ENCODE measurements at places on chromosomes 4 and X.

GRCh38 chr4:124090021-124090420 is 622.5 kb downstream of the ANKRD50 start:
- no peak for DNase-seq

GRCh38 chr4:65393078-65393477 is 277.2 kb downstream of the EPHA5 start:
- DNase-seq: no peak

GRCh38 chr4:111955001-111955400 is 190.3 kb upstream of the FAM241A start:
- DNase-seq: no peak

DNA sequence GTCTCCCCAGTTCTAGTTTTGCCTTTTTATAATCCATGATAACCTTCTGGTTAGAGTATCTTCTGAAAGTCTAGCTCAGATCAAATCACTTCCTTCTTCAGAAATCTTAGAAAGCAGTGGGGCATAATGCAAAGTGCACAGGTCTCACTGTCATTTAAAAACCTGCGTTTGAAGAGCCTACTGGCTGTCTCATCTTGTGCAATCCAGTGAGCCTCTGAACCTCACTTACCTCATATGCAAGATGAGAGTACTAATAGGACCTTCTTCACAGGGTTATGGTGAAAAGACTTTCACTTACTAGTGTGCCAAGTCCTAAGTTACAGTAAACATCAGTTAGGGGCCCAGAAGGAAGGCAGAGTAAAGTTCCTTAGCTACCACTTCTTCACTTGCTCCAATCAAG is 131.4 kb downstream of the ENOX2 start:
- no peak for DNase-seq

DNA sequence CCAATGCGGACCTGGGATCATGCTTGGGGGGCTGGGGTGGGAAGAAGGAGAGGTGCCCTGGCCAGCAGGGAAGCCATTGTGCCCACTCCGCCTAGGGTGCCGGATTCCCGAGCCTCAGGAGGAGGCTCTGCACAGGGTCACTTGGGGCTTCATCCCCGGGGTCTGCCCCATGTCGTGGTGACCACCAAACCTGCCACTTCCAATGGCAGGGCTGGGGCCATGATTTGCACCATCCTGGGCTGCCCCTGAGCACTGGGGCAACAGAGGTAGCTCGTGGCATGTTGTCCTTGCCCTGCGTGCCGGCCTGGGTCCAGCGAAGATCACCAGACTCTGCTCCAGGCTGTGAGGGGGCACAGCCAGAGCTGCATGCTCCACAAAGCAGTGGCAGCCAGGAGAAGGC is 71.4 kb upstream of the DCAF12L2 start:
- no peak for DNase-seq

DNA sequence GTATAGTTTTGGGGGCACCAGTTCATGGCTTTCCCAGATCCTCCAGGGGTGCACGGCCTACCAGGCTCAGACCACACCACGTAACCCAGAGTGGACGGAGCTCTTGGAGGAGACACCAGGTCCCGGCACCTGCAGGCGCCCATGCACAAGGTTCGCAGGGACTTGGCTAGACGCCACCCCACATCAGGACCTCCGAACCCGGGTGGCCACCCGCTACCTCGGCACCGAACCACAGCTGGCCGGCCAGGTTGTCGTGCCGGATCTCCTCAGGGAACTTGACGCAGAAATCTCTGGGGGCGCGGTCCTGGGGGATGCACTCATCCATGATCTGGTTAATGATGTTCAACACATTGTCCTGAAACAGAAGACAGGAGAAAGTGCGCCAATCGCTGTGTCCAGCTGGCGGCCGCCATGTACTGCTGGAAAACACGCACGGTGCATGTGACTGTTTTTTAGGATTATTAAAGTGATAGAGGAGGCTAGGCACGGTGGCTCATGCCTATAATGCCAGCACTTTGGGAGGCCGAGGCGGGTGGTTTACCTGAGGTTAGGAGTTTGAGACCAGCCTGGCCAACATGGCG is 77.1 kb downstream of the ZFYVE28 start:
- DNase-seq: no peak

DNA sequence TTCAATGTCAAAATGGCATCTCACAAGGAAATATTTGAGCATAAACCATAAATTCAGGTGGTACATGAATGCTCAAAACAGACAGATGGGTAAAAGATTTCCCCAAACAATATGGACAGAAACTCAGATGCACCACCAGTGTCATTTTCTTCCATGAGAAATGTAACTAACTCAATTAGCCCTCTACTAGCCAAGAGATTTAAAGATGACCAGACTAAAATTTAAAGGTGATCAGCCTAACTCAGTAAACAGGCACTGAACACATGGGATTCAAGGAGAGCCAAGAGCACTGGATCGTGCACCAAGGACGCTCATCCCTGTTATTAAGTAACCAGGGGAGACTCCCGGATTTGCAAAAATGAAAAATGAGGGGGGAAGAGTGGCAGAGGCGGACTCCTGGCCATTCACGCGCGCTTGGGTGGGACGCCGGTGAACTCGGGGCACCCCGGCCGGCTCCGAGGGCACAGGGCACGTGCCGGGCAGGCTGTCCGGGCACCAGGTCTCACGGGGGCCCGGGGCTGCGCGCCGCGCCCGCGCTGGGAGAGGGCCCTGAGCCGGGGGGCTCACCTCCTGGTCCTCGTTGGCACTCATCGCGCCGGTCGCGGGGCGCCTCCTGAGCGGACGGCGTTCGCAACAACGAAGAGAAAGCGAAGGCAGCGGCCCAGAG is 490 bp downstream of the RWDD4 start:
- peak; percentile 7 for DNase-seq

DNA sequence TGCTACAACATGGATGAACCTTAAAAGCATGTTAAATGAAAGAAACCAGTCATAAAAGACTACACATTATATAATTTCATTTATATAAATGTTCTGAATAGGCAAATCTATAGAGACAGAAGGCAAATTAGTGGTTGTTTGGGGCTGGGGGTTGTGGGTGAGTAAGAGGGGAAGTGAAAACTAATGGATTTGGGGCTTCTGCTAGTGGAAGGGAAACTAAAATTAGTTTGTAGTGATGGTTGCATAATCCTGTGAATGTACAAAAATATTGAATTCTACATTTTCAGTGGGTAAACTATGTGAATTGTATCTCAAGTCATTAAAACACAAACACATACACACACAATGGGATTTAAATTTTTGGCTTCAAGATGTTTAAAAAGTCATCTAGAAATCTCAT is 25.4 kb upstream of the LIMCH1 start:
- DNase-seq: no peak

DNA sequence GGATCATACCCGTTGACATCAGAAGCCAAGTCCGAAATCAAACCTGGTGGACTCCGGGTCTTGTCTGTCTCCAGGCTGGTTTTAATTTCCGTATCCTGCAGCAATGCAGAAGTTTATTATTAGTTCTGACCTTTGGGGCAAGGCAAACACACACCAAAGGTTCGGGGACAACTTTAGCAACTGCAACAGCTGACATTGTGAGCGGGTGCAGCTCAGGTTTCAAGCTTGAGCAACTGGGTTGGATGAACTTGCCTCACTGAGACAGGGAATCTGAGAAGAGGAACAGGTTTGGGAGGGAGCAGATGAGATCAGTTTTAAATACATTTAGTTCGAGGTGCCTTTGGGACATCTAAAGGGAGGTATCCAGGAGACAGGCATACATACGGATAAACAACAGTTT is 110.7 kb downstream of the GNL3L start:
- no peak for DNase-seq

- DNase-seq: no peak
These were observed 23.7 kb downstream of the SMPX start for GRCh38 chrX:21734175-21734574.

GRCh38 chr4:16864199-16864598 is 34.2 kb downstream of the LDB2 start:
- DNase-seq: no peak

- DNase-seq: no peak
These were observed 149.9 kb upstream of the IL15 start for GRCh38 chr4:141486375-141486997.

GRCh38 chr4:136442447-136442846 is 1089.8 kb downstream of the PCDH18 start:
- no peak for DNase-seq

DNA sequence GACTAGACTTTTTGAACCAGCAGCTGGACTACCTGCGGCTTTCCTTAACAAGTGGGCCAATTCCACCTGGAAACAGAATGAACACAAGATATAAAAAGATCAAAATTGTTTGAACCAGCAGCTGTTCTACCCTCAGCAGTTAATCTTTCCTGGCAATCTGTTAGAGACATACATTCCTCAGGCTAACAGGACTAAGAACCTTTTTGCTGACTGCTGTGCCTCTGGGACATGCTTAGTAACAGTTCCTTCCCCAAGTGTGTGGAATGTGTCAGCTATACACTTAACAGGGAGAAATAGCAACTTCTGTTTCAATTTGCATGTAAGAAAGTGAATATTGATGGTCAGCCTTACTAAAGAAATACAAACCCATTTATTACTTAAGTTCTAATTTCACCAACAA is 554.4 kb downstream of the ARAP2 start:
- DNase-seq: no peak

DNA sequence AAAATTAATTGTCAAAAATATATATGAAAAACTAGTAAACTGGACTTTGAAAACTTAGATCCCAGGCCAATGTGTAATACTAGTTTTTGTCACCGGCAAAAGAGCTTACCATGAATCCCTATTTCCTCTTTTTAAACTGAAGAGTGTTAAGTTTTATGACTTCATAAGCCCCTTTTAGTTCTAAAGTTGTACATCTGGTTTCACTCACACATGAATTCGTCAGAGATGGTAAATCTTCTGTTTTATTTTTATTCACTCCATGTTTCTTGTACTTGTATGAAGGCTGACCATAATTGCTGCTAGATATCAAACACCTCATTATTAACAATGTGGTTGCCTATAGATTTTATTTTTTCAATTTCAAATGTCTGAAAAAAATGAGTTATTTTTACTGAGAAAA is 827.9 kb downstream of the PCDH7 start:
- no peak for DNase-seq

GRCh38 chr4:73593631-73594241 is 26.5 kb downstream of the RASSF6 start:
- no peak for DNase-seq

DNA sequence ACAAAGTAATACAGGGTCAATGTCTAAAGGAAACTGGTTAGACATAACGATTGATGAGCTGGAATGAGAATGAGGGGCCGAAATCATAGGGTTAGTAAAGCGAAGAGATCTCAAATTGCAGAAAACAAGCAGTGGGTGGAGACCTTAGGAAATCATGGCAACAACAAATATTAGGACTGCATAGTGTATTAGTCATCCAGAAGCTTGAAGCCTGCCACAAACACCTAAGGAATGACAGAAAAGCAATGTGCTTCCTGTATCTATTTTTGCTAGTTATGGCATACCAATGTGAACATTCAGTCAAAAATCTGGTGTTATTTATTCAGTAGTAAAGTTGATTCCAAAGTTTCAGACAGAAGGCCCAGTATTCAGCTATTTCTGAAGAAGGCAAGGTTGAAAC is 410.9 kb upstream of the CT83 start:
- no peak for DNase-seq

DNA sequence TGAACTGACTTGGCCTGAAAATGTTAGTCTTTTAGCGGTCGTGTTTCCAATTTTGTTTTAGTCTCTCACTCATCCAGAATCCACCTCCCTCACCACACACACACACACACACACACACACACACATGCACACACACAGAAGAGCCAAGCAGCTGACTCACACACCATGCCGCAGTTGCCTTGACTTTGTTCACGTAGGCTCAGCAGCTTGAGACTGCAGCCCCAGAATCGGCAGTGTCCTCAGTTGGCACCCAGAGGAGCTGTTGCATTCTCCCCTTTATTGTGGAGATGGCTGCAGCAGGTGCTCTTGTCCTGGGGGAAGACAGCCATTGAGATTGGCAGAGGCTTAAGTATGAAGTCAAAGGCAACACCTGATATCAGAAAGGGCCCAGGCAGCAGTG is 20.9 kb upstream of the XPNPEP2 start:
- no peak for DNase-seq

- no peak for DNase-seq
These were observed 63.8 kb upstream of the ANXA10 start for GRCh38 chr4:168028568-168028967.

DNA sequence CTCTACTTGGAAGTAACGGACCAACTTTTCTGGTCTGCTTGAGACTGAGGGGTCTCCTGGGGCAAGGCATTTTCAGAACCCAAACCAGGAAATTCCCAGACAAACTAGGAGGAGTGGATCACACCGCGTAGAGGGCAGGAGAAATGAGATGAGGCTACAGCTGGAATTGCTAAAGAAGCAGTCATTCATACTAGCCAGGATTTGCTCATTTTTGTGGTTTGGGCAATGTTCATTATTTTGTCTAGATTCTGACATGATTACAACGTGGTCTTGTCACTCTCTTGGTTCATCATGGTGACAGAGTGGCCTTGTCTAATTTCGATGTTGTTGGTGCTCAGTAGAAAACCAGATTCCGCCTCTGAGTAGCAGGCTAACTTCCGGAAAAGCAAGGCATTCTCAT is 63.2 kb downstream of the BANK1 start:
- no peak for DNase-seq

- DNase-seq: no peak
These were observed 56.9 kb downstream of the ACOX3 start for GRCh38 chr4:8383451-8384160.

- no peak for DNase-seq
These were observed 62.8 kb downstream of the FGF16 start for GRCh38 chrX:77510007-77510406.

DNA sequence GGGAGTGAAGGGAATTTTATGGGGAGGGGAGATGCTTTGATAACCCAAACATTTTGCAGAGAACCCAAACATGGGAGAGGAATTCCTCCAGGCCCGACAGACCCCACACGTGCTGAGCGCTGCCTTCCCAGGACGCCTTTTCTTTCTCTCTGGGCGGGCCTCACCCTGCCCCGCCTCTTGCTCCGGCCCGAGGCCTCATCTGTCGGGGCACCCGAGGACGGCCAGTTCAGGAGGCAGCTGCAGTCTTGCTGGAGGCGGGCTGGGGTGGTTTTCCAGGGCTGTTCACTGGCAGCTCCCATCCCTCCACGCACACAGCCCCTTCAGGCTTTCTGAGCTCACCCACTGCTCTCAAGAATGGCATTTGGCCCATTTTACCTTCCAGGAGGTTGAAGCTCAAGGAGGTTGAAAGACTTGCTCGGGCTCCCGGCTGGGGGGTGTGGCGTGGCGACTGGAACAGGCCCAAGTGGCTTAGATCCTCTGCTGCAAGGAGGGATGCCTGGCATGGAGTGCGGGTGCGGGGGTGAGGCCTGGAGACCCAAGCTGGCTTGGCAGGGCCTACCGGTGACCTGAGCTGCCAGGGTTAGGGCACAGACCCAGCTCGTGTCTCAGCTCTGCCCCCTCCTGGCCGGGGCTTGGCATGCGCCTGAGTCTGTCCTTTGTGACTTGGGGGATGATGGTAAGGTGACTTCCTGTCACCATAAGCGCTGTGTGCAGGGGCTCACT is 99.2 kb downstream of the PSAPL1 start:
- no peak for DNase-seq
